ENCODE measurements at places on chromosomes 3 and 15. TPM values are rescaled to one million over a fixed set of nuclear protein-coding genes. Genes with fewer than 3 reads are reported as not detected.

MKRN3 gene
- polyA plus RNA-seq, result 0.91 TPM

HHLA2 gene
- 121 TPM for polyA plus RNA-seq

IL17RC gene
- 36.3 TPM for polyA plus RNA-seq

RTP1 gene
- 0.12 TPM for polyA plus RNA-seq

FGF7 gene
- 15.9 TPM for polyA plus RNA-seq

IMPG2 gene
- polyA plus RNA-seq, result 0.57 TPM

KLHL25 gene
- 5.6 TPM for polyA plus RNA-seq

SLC28A2 gene
- polyA plus RNA-seq, result 16.8 TPM

DMXL2 gene
- polyA plus RNA-seq, result 66.9 TPM

IL17RE gene
- 60.9 TPM for polyA plus RNA-seq

SERINC4 gene
- 0.42 TPM for polyA plus RNA-seq

EBLN2 gene
- polyA plus RNA-seq, result 7.2 TPM

ZNF80 gene
- polyA plus RNA-seq, result 0.03 TPM

KNG1 gene
- polyA plus RNA-seq, result 5.1 TPM

RTP3 gene
- polyA plus RNA-seq, result not detected

LARP6 gene
- polyA plus RNA-seq, result 6.2 TPM

BCHE gene
- 59.6 TPM for polyA plus RNA-seq

ZDHHC23 gene
- polyA plus RNA-seq, result 9.9 TPM

ARPP21 gene
- 2.7 TPM for polyA plus RNA-seq

SNAP23 gene
- polyA plus RNA-seq, result 146 TPM

VWA5B2 gene
- polyA plus RNA-seq, result 18.6 TPM
